ENCODE measurements at places on chromosomes 3 and 15.

- no peak for DNase-seq
Measured at GRCh38 chr3:126160243-126161210, 19.9 kb downstream of the ALDH1L1 start.

DNA sequence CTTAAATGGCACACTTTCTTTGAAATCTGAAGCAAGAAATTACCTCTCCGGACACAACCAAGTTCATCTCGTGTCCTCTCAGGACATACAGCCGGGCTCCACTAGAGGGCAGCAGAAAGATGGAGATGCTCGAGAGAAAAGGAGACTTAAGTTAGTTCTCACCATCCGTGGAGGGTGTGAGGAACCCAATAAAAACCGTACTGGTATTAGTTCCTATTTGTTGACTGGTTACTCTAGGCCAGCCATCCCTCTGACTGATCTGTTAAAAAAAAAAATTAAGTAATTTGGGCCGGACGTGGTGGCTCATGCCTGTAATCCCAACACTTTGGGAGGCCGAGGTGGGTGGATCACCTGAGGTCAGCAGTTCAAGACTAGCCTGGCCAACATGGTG, 7.9 kb upstream of the CYP11A1 start:
- DNase-seq = peak; percentile 76

- no peak for DNase-seq
Measured at GRCh38 chr3:152389316-152389934, 120.7 kb downstream of the MBNL1 start.

DNA sequence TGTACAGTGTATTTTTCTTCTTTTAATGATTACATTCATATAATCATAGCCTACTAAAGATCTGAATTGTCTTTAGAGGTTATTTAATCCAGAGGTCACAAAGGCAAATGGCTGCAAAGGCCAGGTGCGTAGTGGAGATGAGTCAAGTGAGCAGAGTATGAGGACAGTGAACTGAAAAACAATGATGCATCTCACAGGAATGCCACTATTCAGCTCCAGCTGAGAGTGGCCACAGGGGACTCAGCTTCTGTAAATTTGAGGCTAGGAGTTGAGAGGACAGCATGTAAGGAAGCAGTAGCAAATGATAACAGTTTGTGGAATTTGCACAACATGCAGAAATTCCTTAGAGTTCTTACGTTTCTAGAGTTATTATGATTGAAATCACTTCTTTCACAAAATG, 50.4 kb downstream of the COL6A5 start:
- peak; percentile 76 for DNase-seq

DNA sequence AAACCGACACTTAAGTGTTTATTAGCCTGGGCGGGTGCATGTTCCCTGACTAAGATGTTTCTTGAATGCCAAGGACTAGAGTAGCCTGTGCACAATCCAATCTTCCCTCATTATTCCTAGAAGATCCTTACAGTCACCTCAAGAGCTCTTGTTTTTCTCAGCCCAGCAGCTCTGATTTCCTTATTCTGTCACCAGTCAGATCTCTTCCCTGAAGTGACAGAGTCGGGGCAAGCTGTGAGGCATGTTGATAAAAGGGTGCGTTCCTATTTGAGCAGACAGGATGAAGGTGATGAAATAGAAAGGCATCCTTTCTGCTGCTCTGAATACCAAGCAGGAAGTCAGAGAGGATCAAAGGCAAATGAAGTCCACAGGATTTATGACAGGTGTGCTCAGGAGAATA, 125.6 kb upstream of the MCTP2 start:
- peak; percentile 58 for DNase-seq

GRCh38 chr3:17302774-17303173, 418.0 kb downstream of the PLCL2 start:
- peak; percentile 59 for DNase-seq

GRCh38 chr15:39556461-39556860, 24.4 kb upstream of the THBS1 start:
- DNase-seq = no peak

- no peak for DNase-seq
Measured at GRCh38 chr3:126035362-126036050, 48.4 kb downstream of the SLC41A3 start.

DNA sequence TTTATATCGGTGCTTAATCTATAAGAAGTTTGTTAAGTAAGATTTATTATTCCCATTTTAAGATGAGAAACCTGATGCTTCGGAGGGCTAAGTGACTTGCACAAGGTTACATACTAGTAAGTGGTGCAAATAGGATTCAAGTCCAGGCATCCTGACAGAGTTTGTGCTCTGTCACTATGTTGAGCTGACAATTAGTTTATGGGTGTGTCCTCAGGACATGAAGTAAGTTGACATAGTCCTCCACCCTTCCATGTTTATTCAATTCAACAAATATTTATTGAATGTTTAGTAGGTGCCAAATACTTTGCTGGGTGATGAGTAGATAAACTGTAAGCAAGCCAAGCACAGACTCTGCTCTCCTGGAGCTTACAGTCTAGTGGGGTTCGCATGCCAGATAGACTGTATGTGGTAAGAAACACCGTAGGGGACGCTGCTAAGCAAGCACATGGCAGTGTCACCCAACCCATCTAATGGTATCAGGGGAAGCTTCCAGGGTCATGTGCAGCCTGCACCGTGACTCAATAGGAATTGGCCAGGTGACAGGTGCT, 342.7 kb upstream of the SATB1 start:
- DNase-seq = no peak

GRCh38 chr3:23094890-23095462, 108.2 kb upstream of the UBE2E2 start:
- peak; percentile 67 for DNase-seq

DNA sequence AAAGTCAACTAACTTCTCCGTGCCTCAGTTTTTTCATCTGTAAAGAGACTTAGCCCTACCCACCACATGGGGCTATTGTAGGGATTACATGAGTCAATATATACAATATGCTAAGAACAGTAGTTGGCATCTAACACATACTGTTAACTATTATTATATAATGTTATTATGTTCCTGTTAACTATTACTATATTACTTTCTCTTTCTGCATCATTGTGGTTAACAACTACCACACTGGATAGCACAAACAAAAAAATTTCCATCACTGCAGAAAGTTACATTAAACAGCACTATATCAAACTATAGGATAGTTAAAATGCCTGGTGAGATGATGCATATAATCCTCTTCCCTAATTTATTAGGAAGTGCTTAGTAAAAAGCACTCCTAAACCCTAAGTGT, 23.7 kb downstream of the STAG1 start:
- DNase-seq = no peak

DNA sequence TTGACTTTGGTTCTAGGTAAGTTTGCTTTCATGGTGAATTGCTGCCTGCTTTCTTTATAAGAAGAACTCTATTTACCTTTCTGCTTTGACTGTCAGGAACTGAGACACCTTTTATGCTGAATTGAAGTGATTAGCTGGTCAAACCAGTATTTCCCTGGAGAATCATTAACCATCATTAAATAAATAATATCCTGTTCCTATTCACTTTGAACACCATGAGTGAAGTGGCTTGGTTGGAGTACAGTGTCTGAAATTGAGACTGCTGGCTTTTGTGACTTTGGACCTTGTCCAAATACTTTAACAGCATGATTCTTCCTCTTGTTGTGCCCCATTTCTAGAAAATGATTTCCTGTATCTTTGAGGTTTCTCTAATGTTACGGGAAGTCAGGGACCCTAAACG, 5.6 kb upstream of the TMEM62 start:
- no peak for DNase-seq

DNA sequence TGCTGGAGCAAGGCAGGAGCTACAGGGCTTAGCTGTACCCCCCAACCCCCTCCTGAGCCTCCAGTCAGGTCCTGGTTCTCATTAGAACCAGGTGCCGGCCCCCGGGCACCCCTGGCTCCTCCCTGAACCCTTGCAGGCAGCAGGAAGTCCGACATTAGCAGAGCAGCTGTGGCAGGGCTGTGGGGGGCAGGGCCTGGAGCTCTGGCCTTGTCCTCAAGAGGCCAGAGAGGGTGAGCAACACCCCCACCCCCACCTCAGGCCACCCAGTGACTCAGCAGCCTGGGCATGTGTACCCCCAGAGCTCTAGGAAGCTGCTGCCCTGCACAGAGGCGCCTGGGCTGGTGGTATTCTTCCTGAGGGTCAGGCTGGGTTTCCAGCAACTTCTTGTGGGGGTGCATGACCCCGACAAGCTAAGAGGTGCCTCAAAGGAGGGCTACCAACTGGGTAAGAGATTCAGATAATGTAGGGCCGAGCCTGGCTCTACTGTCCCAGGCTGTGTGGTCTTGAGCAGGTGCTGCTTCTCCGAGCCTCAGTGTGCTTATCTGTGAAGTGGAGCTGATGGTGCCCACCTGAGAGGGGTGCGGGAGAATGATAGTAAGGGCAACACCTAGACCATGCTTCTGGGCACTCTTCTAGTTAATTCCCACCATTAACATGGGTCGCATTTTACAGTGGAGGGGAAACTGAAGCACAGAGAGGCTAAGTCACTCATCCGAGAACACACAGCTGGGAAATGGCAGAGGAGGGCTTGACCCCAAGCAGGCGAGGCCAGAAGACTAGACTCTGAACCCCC, 16.0 kb downstream of the H1-8 start:
- peak; percentile 74 for DNase-seq

DNA sequence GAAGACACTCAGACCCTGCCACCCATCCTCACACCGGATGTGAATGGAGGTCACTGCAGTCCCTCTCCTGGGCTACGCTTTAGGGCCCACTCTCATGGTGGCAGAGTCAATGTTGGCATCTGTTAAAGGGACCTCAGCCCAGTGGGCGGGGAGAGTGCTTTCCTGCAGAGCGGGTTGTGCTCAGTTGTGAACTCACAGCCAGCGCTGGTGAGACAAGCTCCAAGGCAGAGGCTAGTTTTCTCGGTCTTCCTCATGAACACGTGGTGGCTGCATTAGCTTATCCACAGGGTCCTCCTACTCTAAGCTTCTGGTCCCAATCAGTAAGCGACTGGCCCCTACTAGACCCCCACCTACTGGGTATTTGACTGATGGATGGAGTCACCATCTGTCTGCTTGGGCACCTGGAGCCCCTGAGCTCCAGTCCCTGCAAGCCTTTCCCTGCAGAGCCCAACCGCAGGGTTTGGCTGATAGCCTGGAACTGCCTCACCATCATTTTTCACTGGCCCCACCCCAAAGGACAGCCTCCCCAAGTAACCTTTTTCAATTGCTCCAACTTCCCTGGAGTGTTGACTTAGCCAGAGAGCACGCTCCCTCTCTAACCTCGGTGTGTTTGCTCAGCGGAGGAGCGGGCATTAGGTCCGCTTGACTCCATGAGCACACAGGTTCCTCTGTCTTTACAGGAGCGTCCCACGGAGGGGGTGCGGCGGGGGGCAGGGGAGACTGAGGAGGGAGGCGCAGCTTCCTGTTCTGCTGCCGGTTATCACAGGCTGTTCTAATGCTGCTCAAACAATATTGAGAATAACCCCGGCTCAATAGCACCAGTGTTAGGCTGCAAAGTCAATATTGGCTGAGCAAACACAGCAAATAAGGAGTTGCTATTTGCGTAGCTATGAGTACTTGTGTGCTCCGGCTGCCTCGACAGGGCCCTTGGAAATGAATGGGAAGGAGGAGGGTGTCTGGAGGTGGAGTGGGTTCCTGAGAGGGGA, 141.7 kb downstream of the RPLP1 start:
- DNase-seq = peak; percentile 82

GRCh38 chr15:80618685-80619400, 76.3 kb upstream of the ABHD17C start:
- DNase-seq = no peak

DNA sequence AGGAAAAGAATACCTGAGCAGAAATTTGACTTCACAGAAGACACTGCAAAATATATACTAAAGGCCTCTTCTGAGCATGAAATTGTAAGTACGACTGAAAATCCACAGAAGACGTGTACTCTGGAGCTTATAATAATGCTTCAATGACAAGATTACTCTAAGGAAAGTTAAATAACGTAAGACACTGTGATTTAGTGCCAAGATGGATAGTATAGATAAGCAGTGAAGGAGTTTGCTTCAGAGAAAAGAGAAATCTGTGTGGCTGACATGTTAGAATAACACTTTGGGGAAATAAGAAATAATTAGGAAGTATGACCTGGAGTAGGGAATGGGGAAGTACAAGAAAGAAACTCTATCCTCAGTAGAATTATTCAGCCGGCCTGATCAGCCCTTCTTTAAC, 28.9 kb downstream of the ALDH1A2 start:
- no peak for DNase-seq
